ENCODE measurements at places on chromosomes 5 and 9.

GRCh38 chr9:121975801-121976277 is 117.3 kb downstream of the TTLL11 start:
- DNase-seq: no peak

DNA sequence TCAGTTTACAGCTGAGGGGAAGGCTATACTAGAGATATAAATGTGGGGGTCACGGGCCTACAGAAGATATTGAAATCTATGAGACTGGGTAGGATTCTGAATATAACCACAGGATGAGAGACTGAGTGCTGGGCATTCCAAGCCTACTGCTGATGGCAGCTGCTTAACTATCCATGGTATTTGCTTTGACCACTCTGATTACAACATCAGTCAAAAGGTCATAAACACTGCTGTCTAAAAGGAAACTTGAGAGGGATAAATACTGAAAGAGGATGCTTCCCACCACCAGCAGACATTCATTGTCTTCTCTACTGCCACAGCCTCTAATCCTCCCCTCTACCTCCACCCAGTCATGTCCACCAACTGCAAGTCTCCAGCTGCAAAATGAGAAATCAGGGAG is 3.8 kb downstream of the ZNF622 start:
- no peak for DNase-seq

DNA sequence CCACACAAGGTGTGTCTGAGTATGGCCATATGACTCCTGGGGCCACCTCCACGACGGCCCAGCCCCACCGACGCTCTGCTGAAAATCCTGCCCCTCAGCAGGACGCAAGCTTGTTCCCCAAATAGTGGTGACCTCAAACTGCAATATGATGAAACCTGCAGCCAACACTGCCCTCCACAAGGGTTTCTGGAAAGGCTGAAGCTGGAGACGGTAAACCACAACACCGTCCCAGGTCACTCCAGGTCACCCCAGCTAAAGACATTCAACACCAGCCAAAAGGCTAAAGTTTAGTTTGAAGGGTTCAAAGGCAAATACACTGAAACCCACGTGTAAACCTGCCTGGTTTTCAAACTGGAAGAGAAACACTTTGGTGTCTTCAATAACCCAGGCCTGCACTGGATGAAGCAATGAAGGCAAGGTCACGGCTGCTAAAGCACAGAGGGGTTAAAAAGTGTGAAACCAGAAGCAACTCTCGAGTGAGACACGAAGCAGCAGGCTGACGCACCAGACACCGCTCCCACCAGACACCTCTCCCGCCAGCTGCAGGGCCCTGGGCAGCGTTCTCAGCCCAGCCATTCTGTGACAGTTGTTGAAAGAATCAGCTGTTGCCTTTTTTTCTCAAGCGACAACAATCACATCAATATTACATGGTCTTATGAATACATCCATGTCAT is 1.8 kb upstream of the LHX3 start:
- DNase-seq: no peak

DNA sequence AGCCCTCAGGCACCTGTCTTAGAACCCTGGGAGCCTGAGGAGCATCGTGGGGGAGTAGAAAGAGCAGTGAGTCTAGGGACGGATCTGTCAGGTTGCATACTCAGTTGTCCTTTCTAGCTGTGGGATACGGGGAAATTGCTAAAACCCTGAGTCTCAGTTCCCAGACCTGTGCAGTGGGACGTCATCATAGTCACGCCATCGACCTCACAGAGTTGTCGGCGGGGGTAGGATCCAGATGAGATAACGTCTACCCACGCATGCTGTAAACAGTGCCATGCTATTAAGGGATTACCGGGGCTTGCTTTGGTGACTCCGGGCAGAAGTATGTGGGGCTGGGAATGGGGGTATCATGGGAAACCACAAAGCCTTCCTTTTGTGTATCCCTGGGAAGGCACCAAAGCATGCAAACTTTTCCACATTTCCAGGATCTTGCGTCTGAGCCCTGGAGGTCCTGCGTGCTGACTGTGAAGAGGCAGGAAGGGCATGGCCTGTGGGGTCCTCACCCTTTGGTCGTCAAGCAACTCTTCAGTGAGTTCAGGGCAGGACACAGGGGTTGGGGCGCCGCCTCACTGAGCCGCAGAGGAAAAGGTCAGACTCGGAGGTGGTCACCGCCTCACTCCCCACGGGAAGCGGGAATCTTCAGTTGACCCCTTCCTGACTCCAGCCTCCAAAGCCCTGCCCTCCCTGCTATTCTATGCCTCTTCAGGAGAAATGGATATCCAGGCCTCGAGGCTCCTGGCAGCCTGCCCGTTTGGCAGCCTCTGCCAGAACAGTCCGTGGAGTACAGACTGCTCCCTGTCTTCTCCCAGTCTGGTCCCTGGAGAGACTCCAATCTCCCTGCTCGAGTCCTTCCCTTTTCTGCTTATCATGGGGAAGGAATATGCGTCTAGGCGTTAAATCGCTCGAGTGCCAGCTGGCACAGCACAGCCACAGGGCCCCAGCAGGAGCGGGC is 186.8 kb upstream of the KLF9 start:
- no peak for DNase-seq

GRCh38 chr5:66174338-66174737 is 30.2 kb downstream of the SREK1 start:
- no peak for DNase-seq

GRCh38 chr9:99265691-99266090 is 43.6 kb downstream of the SEC61B start:
- DNase-seq: no peak

DNA sequence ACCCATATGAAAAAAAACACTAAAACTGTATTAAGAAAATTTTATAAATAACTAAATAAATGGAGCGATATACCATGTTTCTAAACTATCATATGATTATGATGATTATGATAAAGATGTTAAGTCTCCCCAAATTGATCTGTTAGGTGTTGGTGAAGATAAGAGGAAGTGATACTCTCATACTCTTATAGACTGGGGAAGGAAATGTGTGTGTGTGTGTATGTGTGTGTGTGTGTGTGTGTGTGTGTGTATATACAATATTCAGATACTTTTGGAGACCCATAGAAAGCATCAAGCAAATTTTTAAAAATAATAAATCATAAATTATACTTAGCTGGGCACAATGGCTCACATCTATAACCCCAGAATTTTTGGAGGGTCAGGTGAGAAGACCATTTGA is 62.9 kb downstream of the TMEM232 start:
- no peak for DNase-seq

DNA sequence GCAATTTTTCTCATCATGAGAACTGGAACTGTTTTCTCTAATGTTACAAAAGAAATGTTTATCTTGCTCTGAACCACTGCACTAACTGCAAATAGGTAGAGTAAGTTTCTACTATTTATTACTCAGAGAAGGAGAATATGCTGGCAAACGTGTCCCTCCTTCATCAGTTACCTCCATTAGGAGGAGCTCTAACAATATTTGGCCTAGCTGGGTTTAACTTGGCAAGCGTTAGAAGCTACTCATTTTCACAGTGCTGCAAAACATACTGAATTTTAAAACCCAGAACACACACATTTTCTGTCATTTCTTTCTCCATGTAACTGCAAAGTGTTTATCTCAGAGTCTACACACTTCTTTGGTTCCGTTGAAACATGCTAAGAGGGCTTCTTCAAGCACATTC is 101.0 kb upstream of the GABRG2 start:
- DNase-seq: no peak

DNA sequence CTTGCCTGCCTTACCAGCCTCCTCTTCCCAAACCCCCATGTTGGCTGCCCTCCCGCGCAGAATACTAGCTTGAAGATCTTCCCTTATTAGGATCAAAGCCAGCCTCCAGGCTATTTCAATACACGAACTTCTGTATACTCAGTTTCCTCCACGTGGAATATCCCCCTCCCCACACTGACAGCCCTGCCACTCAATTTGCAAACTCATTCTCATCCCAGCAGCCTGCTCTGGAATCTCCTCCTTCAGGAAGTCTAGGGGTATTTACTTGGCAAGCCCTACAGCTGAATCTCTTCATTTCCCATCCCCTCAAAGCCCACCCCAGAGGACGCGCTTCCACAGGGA is 157.0 kb upstream of the SMIM23 start:
- no peak for DNase-seq

- DNase-seq: no peak
Measured at GRCh38 chr5:106080535-106080934, 1590.2 kb downstream of the EFNA5 start.

DNA sequence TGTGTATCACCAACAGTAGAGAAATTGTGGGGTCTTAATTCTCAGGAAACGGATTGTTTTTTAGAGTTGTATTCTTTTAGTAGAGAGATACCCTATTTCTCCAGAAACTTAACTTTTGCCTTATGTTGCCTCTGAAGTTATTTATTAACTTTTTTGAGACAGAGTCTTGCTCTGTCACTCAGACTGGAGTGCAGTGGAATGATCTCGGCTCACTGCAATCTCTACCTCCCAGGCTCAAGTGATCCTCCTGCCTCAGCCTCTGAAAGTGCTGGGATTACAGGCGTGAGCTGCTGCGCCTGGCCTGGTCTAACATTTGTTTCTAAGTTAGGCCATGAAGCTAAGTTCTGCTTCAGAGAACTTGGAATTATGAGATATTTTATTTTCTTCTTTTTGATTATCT is 75.0 kb downstream of the CFAP95 start:
- no peak for DNase-seq

GRCh38 chr5:87410931-87411330 is 1.8 kb downstream of the CCNH start:
- DNase-seq: no peak

DNA sequence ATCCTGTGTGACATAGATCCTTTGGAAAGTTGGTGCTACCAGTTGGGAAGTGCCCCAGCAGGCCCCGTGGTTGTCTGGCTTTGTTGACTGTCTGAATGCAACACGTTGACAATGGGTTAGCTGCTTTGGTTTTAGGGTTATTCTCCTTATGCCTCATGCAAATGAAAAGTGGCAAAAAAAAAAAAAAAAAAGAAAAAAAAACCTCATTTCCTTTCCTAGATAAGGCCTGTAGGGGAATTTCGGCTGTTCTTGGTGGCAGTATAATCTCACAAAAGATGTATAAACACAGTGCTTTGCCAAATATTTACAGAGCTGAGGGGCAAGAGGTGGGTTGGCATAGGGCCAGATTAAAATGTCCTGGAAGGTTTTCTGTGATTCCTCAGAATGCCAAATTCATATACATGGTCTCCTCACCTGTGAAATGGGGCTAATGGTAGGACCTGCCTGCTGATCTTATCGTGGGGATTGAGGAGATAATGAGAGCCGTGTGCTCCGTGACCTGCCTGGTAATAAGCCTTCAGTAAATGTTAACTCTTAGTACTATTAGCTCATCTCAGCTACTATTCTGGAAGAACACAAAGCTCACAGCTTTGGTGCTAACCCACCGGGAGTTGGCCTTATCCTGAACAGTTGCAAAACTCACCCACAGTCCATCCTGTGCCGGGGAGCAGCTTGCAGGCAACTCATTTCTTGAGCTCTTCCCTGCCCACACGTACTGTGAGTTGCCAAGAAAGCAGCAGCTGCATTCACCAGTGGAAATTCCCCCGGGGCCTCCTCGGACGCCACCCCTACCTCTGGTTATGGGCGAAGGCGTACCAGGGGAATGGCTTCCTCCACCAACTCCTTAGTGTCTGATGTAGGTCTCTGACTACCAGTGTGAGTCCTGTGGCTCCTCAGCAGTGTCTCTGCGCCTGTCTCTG is 220.3 kb downstream of the NR3C1 start:
- no peak for DNase-seq

- DNase-seq: no peak
Measured at GRCh38 chr5:151924564-151925301, at the start of gene GLRA1. Gene GLRA1 (minus strand): TSS chr5:151924851. CDS start chr5:151924549, 302 bp downstream.

DNA sequence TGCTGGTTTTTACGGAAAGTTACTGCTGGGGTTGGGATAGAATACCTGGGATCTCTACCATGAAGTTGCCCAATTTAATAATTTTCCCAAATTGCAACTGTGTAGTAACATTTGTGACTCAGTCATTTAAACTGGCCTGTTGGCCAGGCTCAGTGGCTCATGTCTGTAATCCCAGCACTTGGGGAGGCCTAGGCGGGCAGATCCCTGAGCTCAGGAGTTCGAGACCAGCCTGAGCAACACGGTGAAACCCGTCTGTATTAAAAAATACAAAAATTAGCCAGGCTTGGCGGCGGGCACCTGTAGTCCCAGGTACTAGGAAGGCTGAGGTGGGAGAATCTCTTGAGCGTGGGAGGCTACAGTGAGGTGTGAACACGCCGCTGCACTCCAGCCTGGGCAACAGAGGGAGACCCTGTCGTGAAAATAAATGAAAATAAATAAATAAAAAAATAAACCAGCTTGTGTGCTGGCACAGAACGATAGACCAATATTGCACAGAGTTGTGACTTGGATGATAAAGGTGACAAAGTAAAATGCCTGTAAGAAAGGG is 160.7 kb upstream of the ZNF608 start:
- DNase-seq: no peak

GRCh38 chr9:123718188-123718587 is 211.7 kb downstream of the DENND1A start:
- DNase-seq: no peak

- no peak for DNase-seq
Measured at GRCh38 chr5:74030371-74030770, 404.4 kb downstream of the ARHGEF28 start.

DNA sequence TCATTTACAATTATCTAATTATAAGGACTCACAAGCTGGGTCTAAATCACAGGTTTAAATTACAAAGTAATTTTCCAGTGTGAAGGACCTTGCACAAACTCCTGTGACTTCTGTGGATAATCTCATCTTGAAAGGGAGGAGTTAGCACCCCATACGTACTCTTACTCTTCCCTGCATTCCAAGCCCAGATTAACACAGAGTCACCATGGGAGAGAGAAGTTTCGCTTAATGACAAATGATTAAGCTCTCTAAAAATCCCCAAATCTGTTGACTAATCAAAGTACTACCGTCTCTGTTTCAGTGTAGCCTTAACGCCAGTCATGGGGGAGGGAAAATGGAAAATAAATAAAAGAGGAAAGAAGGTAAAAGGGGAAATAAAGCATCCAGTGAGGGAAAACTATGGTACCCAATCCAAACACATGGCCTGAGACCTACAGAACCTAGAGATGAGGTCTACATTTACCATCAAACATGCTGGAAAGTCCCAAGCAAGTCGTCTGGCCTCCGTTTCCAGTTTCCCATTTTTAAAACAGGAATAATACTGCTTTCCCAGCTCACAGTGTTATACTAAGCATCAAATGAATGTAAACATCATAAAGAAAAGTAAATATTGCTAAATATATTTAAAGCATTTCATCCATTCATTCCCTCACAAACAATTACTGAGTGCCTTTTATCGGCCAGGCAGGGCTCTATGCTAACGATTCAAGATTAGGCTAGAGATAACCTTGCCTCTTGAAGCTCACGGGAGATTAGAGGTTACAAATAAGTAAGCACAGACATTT is 63.2 kb downstream of the PCA3 start:
- DNase-seq: no peak

DNA sequence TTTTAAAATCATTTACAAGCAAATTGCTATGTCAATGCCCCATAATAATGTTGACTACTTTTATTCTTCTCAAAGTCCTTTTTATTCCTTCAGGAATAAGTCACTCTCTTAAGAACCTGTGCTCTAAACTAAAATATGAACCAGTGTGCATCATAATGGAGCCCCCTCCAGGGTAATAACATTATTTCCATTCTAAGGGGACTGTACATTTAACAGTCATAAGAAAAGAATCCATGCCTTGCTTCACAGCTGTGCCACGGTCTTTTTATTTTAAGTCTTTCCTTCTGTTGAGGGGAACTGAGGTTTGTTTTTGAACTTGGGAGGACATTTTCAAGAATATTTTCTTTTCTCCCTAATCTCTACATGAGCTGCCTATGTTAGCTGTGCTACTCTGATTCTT is 297.6 kb downstream of the MAN2A1 start:
- no peak for DNase-seq

- no peak for DNase-seq
Measured at GRCh38 chr9:137164370-137165249, 5.2 kb downstream of the LRRC26 start.

- no peak for DNase-seq
Measured at GRCh38 chr9:113712053-113712452, 164.1 kb upstream of the ZNF618 start.
